ENCODE measurements at places on chromosomes 5 and 9. TPM values are rescaled to one million over a fixed set of nuclear protein-coding genes. Genes with fewer than 3 reads are reported as not detected.

TMEM252 gene
- total RNA-seq = not detected

PCDHGA9 gene
- total RNA-seq = 4.1 TPM

SPINK1 gene
- not detected for total RNA-seq

OMD gene
- 0.33 TPM for total RNA-seq

SH3GL2 gene
- total RNA-seq = 0.18 TPM

IRX2 gene
- 0.90 TPM for total RNA-seq
